NCI-H1092 (cell line): ENCODE measurements at places on chromosomes 4 and X.

DNA sequence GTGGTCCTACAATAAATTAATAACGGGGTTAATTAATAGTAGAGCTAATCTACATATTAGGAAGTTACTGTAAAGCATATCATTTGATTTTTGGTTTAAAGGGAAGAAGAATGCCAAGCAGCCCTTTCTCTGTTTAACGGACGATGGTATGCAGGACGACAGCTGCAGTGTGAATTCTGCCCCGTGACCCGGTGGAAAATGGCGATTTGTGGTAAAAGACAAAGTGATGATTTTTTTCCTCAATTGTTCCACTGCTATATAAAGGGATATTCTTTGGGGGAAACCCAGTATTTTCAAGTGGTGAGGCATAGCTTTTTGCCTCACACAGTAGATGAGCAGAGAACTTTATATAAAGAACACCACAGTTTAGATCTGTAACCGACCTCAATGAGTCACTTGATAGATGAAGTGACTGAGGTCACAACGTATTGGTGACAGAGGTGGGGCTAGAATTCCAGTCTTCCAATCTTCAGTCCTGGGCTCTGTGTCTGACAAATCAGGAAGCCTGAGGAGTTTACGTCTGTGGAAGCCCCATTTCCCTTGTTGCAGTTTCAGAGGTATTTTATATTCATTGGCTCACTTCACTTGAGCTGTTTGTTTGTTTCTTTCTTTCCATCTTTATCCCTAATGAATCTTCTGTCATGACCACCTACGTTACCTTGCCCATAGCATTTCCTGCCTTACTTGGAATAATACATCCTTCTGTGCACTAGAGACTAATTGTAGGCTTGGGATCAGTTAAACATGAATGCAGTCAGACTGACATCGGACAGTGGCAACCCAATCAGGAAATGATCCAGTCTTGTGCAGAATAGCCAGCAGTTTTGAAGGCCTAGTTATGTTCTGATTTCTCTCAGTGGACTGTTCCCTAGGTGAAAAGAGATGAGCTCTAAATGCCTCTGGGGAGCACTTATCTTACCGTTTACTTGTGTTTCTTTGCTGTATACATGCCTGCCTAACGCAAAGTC lies 30.1 kb downstream of the ZRSR2 start:
- DNase-seq, result no peak

DNA sequence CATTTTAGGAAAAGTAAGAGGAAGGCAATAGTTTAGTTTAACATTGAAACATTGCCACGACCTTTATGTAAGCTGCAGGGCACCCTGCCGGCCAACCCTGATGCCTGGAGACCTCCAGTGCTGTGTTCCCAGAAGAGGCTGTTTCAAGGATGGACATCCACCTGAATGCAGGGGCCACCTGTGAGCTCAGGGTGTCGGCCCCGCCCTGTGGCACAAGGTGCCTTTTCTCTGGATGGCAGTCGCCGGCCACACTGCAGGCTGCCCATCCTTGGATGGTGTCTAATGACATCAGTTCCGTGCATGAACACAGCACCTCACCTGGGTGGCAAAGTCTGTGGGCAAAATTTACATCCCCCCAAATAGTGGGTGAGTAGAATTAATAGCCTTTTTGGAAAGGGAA lies 180.0 kb downstream of the AFAP1 start:
- DNase-seq, result no peak

GRCh38 chr4:153522802-153523094 lies 56.6 kb downstream of the TMEM131L start:
- no peak for DNase-seq

DNA sequence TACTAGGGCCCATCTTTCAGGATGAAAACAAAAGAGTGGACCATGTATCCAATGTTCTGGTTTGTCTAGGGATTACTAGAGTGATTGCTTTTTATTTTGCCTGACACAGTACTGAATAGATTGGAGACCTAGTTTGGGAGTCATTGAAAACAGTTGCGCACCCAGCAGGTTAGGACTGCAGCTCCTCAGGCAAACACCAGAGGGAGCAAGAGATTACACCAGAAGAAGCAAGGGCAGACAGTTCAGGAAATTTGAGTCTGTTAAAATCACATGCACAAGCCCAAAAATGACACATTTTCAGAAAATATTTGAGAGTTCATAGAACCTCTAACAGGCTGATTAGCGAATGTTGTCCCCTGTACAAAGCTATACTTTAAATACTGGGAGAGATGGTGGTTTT lies 55.6 kb downstream of the CYLC1 start:
- DNase-seq, result no peak

DNA sequence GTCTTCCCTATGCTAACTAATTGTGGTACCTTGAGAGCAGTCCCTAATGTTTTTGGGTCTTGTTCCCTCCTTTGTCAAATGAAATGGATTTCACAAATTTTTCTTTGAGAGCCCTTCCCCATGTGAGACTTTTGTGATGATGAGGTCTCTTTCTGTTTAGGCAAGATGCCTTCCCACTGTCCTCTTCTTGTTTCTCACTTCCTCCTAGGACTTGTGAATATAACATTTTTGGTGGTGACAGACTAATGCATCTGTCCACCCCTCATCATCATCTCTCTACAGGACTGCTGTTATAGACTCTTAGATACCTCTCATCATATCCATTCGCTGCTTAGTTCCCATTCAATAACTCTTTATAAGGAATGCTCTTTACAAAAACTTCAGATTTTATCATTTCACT lies 8.7 kb upstream of the ANK2 start:
- no peak for DNase-seq

DNA sequence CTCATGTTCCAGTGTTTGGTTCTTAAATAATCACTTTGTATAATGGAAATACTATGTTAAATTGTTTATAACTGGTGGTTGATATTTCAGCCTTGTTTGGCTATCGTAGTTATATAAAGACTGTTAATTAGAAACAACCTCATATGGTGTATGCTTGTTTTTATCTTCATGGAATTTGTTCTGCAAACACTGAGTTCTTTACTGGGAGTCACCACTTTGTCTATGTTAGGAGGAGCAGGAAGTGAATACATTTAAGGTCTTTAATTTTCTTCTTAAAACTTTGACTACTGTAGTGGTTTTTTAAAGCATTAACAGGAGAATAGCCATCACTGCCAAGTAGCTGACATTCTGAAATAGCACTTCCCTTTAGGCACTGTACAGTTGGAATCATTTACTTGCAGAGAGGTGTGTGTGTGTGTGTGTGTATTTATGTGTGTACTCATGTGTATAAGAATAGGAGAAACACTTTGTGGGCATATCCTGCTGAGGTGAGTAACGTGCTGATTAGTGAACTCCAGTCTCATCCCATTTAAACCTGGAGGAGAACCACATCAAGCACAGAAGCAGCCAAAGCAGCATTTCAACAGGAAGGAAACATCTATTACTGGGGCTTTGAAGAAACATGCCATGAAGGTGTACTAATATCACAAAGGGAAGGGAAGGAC lies 37.8 kb downstream of the TET2 start:
- DNase-seq, result no peak

DNA sequence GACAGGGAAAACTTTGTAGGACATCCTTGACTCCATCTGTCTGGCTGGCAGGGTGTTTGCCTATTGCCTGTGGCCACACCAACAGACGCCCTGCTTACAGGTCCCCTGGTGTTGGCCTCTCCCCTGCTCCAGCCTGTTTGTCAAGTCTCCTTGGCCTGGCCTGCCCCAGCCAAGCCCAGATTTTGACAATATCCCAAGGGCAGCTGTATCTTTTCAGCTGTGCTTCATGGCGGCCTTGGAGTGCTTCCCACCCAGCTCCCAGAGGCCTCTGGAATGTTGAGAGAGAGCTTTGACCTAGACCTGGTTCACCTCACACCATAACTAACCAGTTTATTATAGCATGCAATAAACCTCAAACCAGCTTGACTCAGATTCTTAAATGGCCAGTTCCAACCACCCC lies 204.0 kb upstream of the NHS start:
- no peak for DNase-seq

- DNase-seq, result no peak
Observed at GRCh38 chr4:53321151-53321983, 44.5 kb downstream of the SCFD2 start.

DNA sequence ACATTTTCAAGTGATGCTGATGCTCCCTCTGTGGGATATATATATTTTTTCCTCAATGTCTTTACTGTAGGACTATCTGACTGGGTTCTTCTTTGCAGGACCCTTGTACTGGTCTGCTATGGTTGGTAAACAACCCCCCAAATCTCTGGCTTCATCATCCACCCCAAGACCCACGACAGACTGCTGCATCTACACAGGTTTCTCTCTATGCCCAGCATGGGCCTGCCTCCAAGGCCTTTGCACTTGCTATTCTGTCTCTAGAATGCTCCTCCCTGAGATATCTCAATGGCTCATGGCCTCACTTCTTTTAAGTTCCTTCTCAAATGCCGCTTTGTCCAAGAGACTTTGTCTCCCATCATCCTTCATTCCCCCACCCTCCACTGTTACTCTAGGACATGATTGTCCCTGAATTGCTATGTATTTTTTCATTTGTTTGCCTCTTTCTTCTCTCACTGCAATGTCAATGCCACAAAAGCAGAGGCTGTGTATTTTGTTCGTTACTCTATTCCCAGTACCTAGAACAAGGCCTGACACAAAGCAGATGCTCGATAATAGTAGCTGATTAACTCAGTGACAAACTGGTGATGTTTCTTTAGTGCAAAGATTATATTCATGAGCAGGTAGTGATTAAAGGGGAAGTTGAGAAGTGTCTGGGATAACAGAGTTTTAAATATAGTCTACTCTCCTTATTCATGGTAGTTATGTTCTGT lies 6.6 kb downstream of the EVC start:
- DNase-seq, result no peak

- no peak for DNase-seq
Observed at GRCh38 chr4:151114338-151114737, 14.9 kb downstream of the RPS3A start.

GRCh38 chr4:100317032-100317864 lies 127.0 kb upstream of the DDIT4L start:
- DNase-seq, result no peak

DNA sequence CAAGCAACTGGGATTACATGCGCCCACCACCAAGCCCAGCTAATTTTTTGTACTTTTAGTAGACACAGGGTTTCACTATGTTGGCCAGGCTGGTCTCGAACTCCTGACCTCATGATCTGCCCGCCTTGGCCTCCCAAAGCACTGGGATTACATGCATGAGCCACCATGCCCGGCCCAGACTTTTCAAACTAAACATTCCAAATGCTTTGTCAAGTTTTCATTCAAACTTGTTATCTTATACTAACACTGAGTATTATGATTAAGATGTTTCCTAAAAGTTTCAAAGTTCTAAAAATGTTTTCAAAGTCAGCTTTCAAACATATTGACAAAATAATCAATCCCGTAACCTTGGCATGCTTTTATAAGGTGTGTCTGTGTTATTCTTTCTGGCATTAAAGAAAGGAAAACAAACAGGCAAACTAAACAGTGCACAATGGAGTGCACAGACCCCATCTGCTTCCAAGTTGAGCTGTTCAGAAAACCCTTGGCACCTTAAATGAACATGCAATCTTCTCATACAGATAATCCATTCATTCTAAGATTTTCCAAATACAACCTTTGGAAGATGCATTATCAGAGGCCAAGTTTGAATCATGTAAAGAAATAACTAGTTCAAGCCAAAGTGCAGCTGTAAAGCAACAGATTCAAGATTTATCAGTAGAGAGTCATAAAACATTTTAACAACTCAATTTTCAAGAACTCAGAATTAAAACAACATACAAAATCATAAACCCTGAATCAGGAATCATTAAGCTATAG lies 49.1 kb downstream of the ABCG2 start:
- DNase-seq, result no peak

DNA sequence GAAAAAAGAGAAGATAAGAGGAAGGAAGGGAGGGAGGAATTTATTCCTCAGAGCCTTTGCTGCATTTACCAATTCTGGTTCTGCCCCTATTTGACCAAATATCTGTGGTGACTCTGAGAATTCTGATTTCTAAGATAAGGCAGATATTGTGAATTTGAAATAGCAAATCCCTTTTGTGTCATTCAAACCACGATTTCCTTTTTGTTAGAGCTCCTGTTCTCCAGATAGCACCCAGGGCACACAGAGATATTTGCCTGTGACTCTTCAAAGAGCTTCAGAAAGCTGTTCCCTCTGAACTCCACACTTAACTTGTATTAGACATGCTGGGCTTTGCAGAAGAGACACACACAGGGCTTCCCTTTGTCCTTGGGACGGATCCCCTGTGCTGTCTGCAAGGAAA lies 272.2 kb downstream of the DHRSX start:
- no peak for DNase-seq

DNA sequence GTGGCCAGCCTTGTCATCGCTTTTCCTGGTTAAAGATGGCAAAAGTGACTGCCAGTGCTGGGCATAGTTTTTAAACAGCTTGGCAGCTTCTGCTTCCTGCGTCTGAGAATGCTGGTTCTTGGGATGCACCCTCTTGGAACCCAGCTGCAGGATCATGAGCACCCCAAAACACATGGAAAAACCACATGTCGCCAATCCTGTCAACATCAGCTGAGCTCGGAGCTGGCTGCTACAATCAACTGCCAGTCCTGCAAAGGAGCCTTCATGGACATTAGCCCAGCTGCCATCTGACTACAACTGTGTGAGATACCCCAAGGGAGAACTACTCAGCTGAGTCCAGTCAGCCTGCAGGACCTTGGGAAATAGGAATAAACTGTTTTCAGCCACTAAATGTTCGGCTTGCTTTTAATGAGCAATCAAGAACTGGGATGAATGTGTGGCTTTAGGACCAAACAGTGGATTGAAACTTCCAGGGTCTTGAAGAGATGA lies 31.0 kb downstream of the OSTC start:
- no peak for DNase-seq

GRCh38 chrX:13198762-13199064 lies 121.1 kb downstream of the ATXN3L start:
- DNase-seq, result no peak

DNA sequence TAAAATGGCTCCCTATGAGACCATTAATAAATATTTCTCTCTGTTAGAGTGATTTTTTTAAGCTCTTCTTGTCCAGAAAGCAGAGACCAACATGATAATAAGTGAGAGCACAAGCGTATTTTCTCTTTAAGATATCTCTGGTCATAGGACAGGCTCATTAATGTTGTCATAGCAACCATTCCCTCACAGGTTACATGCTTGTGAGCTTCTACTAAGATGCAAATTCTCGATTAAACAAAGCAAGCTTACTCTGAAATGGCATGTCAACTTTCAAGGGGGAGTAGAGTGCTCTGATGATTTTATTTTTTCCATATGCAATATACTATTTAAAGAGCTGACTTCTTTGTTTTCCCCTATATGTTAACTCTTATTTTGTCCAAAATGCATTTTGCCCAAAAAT lies 487.2 kb upstream of the LCORL start:
- no peak for DNase-seq

GRCh38 chrX:133645256-133645655 lies 230.0 kb upstream of the GPC4 start:
- DNase-seq, result no peak

DNA sequence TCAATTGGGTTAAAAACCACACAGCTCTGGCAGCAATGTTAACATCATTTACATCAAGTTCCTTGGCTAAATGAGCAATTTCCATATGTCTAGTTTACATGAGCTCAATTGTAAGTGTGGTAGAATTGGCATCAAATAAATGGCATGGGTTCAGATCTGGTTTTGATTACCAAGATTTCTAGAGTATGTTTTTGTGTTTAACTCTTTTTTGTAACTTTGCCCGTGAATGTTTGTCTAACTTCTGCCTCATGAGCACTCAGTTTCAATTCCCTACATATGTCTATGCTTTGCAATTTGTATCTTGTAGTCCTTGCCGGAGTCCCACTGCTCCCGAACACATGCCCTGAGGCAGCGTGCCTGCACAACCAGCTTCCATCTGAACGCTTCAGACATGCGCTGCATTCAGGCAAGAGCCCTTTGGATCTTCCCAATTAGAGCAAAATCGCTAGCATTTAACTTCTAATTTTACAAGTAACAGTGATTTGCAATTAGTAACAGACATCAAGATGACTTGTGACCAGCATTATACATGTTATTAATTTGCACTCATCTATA lies 644.4 kb downstream of the TRIML1 start:
- DNase-seq, result no peak
